ENCODE measurements at places on chromosomes 6 and 20.
A peak's percentile ranks its signal among the peaks of the same experiment; 100 is the strongest.

- DNase-seq, result peak; percentile 17
These were observed 8.1 kb downstream of the NEDD9 start for GRCh38 chr6:11224252-11224965.

DNA sequence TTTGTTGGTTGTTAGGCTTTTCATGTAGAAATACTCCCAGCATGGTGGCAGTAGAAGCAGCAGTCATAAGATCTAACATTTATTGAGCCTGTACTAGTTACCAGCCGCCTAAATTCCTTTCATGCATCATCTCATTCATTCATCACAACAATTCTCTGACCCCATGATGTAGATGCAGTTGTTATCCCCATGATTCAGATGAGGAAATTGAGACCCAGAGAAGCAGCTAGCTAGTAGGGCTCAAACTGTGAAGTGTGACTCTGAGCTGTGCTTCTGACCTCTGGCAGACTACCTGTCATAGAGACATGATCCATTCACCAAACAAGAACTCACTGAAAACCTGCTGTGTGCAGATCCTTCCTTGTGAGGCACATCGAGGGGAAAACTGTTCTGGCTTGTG lies 16.9 kb downstream of the RREB1 start:
- no peak for DNase-seq

DNA sequence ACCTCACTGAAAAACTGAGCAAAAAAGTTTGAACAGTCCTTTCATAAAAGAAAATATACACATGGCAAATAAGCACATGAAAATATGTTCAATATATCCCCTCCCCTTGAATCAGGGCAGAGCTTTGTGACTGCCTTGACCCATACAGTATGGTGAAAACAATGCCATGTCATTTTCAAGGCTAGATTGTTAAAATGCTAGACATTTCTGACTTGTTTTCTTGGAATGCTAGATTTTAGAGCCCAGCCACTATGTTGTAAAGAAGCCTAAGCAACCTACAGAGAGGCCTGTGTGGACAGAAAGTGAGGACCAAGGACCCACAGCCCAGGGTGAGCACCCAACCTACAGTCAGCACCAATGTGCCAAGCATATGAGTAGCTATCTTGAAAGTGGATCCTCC lies 17.1 kb upstream of the ASF1A start:
- DNase-seq, result no peak

DNA sequence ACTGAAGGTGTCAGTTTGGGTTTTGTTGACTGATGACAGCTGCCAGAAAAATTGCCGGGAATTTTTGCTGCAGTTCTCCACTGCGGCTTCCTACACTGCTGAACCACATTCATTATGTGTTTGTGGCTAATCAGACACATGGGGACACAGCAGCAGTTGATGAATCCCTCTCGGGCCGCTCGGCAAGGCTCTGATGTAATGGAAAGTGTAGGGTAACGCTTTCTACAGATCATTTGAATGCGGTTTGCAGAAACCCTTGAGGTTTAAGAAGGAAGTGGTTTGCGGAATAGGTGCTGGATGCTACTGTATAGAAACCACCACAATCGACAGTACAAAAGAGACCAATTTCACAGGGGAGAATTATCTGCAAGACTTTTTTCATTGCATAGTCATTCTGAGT lies 138.7 kb upstream of the SASH1 start:
- peak; percentile 40 for DNase-seq

GRCh38 chr6:164991573-164991972 lies 317.8 kb downstream of the C6orf118 start:
- no peak for DNase-seq

DNA sequence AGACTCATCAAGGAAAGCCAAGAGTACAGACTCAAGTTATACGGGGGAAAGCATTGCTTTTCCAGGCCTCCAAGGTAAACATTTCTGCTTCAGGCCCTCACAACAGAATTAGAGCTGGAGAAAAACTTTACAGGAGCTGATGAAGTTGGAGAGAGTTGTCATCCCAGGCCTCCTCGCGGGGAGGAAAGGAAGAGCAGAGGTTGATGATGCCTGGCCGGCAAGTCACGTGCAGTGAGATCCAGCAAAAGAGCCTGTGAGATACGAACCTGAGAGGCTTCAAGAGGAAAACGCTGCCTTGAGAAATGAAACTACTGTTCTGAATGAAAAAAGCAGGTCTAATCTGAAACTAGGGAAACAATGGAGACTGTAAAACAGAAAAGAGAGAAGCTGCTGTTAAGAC lies 122.9 kb downstream of the FAM120B start:
- no peak for DNase-seq

DNA sequence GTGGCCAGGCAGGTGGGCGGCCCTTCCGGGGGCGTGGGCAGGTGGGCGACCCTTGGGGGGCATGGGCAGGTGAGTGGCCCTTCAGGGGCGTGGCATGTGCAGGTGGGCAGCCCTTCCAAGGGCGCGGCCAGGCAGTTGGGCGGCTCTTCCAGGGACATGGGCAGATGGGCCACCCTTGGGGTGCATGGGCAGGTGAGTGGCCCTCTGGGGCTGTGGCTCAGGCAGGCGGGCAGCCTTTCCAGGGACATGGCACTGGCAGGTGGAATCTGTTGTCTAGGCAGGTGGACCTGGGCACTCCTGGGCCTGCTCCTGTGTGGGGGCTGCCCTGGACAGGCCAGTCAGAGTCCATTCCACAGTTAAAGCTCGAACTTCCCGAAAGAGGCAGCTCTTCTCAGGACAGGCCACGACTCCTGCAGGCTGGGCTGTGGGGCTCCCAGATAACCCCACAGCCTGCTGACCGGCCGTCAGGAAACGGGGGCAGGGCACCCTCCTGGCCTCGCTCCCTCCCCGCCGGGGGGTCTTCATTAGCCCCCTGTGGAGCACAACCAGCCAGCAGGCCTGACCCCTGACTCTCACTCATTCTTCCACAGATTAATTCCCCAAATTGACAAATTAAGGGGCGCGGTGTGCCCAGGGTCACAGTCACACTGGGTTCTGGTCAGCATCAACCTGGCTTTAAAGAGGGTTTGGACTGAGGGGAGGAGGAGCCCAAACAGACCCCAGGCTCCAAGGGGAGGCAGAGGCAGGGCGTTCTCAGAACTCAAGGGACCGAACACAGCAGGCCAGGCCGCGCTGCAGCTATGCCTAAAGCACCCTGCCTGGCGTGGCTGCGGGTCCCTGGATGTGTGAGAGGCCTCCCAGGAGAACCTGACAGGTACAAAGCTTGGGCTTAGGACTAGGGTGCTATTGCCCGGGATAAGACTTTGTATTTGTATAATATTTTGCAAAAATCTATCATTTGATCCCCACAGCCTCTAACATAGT lies 130.0 kb downstream of the DLL1 start:
- DNase-seq, result no peak

- DNase-seq, result no peak
These were observed 17.9 kb upstream of the VSTM2L start for GRCh38 chr20:37885042-37885441.

Measured in effector memory CD4-positive, alpha-beta T cell (primary cell).